ENCODE measurements at places on chromosomes 6 and 20. TPM values are rescaled to one million over a fixed set of nuclear protein-coding genes. Genes with fewer than 3 reads are reported as not detected.

Gene PRRT1
- polyA plus RNA-seq, result 4.0 TPM

DNA sequence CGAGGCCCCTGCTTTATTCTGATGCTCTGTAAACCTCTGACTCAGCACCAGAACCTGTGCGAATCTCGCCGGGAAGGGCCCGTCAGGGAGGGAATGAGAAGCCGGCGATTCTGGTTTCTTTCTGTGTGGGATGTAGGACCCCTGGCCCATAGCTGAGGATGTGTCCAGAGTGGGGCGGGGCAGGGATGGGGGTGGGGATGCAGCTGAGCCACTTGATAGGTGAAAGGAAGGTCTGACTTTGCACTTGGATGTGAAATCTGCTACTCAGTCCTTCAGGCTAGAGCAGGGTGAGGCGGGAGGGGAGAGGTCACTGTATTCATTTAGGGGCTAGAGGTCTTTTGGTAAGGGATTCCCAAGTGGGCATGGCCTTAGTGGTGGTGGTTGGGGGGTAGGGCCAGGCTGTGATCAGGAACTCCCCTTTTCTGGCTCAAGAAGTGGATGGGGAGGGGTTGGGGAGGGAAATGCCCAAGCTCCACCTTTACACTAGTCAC lies 2.3 kb downstream of the TOX2 start:
- DNase-seq, result no peak

GRCh38 chr6:111478064-111478476 lies 4.9 kb downstream of the REV3L start:
- DNase-seq, result no peak

- DNase-seq, result no peak
Measured at GRCh38 chr6:66553441-66553840, 846.4 kb upstream of the EYS start.

GRCh38 chr6:73182021-73182607 lies 43.2 kb downstream of the KHDC1L start:
- DNase-seq, result no peak
